ENCODE measurements at places on chromosomes 2 and 18. TPM values are rescaled to one million over a fixed set of nuclear protein-coding genes. Genes with fewer than 3 reads are reported as not detected.

GRCh38 chr18:10727477-10727876 is 201.7 kb downstream of the NAPG start:
- no peak for DNase-seq

GRCh38 chr2:241904791-241905710 is 35.5 kb downstream of the RTP5 start:
- no peak for DNase-seq

DNA sequence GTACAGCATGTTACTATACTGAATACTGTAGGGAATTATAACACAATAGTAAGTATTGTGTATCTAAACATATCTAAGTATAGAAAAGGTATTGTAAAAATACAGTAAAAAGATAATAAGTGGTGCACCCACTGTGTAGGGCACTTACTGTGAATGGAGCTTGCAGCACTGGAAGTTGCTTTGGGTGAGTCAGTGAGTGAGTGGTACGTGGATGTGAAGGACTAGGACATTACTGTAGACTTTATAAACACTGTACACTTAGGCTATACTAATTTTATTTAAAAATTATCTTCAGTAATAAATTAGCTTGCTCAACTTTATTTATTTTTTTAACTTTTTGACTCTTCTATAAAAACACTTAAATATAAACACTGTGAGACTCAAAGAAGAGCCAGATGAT is 82.6 kb downstream of the MTA3 start:
- no peak for DNase-seq

- DNase-seq, result no peak
Measured at GRCh38 chr2:136361521-136361920, 243.6 kb upstream of the CXCR4 start.

GRCh38 chr2:88919087-88919738 is 227.7 kb downstream of the RPIA start:
- DNase-seq, result peak; percentile 51

DNA sequence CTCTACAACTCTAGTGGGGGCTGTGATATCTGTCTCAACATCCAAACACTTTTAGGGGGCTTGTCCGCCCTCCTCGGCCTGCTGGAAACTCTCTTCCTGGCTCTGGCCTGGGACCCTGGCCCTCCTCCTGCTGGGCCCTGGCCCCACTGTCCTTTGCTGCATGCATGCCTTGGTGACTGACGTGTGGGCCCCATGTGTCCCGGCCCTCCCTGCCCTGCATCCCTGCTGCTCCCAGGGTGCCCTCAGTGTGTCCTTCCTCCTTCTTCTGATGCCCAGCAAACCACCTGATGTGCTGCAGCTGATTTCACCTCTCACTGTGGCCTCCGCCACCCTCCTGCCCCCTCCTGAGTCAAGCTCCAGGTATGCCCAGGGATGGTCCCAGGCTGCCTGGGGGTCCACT is 101.7 kb downstream of the SEPTIN10 start:
- DNase-seq, result no peak

- no peak for DNase-seq
Measured at GRCh38 chr2:126906781-126907180, 8.1 kb downstream of the TEX51 start.

DNA sequence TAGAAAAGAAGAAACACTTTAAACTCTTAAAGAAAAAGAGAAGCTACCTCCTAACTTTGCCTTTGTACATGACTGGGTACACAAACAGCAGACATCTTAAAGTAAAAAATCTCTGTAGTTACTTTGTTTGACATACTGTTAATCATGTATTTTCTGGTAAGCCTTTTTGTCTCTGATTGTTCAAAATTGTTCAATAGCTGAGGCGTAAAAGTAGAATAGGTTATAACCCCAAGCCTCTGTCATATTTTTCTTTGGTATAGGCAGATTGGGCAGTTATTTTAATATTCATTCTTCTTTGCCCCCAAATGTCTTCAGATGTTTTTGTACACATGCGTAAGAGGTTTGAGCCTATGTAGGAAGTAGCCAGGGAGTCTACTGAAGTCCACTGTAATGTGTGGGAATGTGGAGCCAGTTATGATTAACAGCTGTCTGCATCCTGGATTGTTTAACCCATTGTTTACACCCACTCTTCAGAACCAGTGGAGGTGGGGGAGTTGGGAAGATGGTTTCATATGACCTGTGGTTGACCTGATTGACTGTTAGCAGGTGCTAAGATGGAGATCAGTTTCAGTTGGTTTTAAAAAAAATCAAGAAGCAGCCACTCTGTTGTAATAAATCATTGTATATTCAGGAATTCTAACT is 150.5 kb downstream of the TANC1 start:
- no peak for DNase-seq

- DNase-seq, result no peak
Measured at GRCh38 chr2:61775956-61776570, 77.8 kb downstream of the FAM161A start.

DNA sequence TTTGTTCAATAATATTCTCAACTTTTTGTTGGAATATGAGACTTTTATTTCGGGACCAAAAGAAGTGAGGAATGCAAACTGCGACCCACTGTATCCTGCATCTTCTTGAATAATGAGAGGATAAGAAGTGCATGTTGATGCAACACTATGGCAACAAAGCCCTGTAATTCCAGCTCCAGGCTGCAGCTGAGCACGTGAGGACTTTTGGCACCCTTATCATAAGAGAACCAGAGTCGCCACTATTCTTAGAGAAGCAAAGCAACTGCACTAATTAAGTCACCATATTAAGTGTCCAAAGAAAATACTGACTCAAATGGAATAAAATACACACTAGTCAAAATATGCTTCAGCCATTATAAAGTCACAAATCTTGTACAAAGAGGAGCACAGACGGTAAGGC is 65.8 kb downstream of the FAM210A start:
- no peak for DNase-seq

DNA sequence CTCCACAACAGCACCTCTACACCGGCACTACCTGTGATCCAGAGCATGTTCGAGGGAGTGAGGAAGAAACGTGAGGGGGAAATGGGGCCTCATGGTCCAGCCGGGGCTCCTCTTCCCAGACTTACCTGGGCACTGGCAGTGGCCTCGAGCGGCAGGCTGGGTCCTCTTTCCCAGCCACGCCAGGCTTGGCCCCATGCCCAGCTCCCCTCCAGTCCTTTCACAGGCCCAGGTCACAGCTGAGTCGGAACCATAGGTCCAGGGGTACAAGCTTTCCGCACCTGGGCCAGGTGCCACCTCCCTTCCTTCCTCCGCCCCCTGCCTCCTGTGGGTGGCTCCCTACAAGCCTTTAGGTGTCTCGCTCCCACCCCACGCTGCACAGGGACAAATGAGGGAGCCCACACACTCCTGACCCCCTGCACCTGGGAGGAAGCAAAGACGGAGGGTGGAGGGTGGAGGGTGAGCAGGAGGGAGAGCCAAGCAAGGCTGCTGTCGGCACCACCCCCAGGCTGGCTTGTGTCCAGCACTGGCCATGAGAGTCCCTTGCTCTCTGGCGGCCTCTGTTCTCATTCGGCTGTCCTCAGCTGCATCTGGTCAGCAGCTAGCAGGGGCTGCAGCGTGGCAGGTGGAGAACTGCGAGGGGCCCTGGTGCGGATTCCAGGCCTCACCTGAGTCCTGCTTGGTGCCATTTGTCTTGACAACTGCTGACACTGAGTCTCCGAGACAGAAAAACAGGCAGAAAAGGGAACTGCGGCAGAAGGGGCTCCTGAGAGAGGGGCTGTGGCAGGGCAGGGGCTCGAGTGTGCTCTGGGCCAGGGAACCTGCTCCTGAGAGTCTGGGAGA is 26.8 kb downstream of the ADRA2B start:
- DNase-seq, result no peak

Gene CDH19
- total RNA-seq, result 0.11 TPM

Gene ARHGAP25
- total RNA-seq, result not detected

Gene ABCG8
- total RNA-seq, result not detected

Gene REG3G
- not detected for total RNA-seq

Gene EPB41L3
- 39.5 TPM for total RNA-seq

Gene ANKRD30BL
- total RNA-seq, result not detected

All from PC-3 (cell line).